ENCODE measurements at places on chromosomes 1 and 21.

- no peak for DNase-seq
Measured at GRCh38 chr21:37423103-37423502, 56.5 kb downstream of the DYRK1A start.

DNA sequence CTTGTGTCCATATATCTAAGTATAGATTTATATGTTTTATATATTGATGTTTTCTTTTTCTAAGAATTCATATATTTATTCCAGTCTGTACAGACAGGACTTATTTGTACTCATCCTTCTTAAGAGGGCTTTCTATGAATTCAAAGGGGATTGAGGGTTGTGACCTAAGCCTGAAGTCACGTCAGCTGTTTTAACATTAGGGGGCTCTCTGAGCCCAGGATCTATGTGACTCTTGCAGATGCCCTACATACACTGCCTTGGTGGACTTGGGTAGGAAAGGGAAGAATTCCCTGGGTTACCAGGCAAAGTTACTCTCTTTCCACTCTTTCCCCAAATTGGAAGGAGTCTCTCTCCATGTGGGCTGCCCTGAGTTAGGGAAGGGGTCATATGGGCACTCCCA, 283.8 kb upstream of the DAB1 start:
- DNase-seq = no peak

- DNase-seq = no peak
Measured at GRCh38 chr1:184935920-184936798, 38.1 kb downstream of the NIBAN1 start.

GRCh38 chr1:32703479-32704291, 1.1 kb upstream of the SYNC start:
- DNase-seq = peak; percentile 17

GRCh38 chr1:168903237-168903830, 174.3 kb upstream of the DPT start:
- DNase-seq = no peak

DNA sequence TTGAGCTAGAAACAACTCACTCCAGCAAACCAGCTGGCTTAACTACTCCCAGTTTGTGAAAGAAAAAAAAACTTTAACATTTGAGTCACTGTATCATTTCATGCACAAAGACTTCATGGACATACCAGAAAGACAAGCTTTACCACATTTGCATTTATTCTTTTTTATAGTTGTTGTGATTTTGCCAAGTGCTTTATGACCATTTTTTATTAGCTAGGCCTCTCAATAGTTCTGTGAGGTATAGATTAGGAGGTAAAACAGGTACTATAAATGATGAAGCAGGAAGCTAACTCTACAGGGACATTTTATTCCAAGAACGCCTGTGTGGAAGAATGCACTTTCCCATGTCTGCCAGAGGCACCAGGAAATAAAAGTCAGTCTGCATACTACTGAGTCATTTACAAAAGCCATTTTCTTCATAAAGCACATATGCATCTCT, 8.2 kb upstream of the DENND1B start:
- DNase-seq = no peak

- no peak for DNase-seq
Measured at GRCh38 chr1:168438626-168439025, 105.2 kb downstream of the XCL2 start.

DNA sequence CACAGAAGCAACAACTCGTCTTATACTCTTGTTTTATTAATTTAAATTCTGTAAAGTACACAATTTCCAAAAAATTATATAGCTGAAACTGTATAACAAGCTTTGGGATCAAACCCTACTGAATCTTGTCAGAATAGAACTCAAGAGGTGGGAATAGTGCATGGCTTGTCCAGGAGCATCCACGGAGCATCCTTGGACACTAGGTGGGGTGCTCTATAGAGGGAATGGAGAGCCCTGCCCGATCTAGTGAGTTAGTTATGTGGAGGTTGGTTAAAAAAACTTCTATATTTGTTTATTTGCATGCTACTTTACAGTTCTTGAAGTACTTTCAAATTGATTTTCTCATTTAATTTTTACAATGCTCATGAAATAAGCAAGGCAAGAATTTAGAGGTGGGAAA, 28.3 kb downstream of the ROR1 start:
- DNase-seq = no peak

GRCh38 chr1:247456914-247457639, 827 bp downstream of the OR2B11 start:
- no peak for DNase-seq

DNA sequence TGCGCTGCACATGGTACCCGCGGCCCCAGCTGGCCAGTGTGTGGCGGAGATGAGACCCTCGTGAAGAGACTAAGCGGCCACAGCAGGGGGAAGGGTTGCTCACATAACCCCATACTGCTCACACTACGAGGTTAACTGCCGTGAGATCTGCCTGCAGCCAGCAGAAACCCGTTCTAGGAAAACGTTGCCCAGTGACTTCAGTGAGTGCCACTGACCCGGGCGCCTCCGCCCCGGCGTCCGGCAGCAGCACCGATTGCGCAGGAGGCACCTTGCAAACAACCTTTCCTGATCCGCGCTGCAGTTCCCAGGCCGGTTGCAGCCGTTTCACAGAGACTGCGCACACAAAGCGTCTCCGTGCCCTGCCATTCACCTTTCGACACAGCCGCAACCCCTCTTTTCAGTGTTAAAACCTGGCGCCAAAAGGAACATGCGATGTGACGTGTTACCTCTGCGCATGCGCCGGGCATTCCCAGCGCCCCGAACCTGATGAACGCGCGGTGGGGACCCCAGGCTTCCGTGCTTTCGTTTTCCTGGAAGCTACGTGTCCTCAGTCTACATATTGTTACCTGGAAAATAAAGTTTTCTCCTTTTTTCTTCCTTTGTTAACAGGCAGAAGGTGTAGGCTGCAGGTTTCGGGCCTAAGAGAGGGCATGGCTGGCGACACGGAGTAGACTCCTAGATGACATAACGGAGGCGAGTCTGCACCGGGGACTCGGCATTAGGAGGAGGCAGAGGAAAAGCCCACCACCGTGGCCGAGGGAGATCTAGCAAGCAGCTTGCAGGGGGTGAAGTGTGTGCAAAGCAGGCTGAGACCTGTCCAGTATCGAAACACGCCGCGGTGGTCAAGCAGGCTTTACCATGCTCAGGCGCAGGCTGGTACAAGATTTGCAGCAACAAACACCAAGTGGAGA, 8.9 kb downstream of the VPS26C start:
- DNase-seq = peak; percentile 77

DNA sequence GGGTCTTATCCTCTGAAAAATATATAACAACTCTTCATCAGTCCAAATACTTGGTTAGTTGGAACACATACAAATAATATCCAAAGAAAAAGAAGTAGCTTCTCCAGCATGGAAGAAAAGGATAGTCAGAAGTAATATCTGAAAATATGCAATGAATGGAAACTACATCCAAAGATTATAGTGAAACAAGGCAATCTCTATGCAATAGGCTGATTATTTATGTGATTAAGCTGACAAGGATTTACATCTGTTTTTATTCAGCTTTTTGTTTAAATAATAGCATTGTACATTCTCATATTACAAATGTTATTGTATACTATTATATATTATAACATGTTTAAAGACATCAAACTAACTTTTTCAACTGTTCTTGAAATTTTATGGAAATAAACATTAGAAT, 15.3 kb upstream of the TGFBR3 start:
- no peak for DNase-seq

- DNase-seq = peak; percentile 17
Measured at GRCh38 chr1:202805886-202806844, 2.1 kb downstream of the KDM5B start.

DNA sequence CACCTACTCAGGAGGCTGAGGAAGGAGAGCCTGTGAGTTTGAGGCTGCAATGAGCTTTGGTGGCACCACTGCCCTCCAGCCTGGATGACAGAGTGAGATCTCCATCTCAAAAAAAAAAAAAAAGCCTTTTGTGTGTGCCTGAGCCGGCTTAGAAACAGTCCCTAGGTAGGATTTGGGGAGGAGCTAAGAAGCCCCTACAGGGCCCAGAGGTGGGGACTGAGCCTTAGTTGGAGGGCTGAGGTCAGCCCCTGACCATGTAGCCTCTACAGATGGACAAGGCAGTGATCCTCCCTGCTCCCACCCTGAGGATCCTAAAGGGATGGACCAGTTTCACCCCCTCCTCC, 2.5 kb downstream of the ADAMTSL4 start:
- no peak for DNase-seq

Data from spinal cord (tissue), 10 donors.